Testis (tissue), 5 donors: ENCODE measurements at places on chromosomes 13 and 19. TPM values are rescaled to one million over a fixed set of nuclear protein-coding genes. Genes with fewer than 3 reads are reported as not detected.

GRCh38 chr19:47229676-47230053, 1.3 kb downstream of the BBC3 start:
- DNase-seq: peak; percentile 45

GRCh38 chr13:36072152-36072935, 58.8 kb downstream of the DCLK1 start:
- DNase-seq: no peak

- DNase-seq: no peak
These were observed 3.4 kb upstream of the URAD start for GRCh38 chr13:27991881-27992280.

GRCh38 chr13:44573071-44573470, 3.1 kb downstream of the TSC22D1 start:
- no peak for DNase-seq

- no peak for DNase-seq
These were observed 12.5 kb downstream of the PBX4 start for GRCh38 chr19:19606021-19606420.

DNA sequence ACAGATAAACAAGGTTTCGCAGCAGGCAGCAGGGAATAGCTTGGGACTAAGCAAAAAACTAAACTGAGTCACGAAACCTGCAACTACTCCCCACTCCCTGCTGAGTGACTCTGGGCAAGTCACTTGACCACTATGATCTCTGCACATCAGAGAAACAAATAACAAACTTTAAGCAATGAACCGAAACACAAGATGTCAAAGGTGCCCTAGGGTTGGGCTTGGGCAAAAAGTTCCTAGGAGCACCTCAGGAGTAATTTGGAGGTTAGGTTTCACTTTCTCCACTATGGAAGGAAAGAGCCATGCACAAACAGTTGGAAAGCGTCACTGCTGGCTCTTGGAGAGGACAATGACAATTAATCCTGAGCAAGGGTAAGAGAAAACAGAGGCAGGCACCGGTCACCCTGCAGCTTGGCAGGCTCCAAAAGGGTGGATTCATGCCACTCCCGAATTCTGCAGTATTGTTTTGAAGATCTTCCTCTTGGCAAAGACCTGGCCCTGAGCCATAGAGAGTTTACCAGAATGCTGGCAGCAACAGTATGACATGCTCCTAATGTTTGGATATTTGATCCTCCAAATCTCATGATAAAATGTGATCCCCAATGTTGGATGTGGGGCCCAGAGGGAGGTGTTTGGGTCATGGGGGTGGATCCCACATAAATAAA, 60.3 kb downstream of the CRYL1 start:
- no peak for DNase-seq

Gene NCR1
- total RNA-seq: 0.31 TPM

Gene ARRDC5
- 8.7 TPM for total RNA-seq

Gene GIPR
- total RNA-seq: 0.16 TPM

Gene CEACAM16
- not detected for total RNA-seq
